ENCODE measurements at places on chromosomes 5 and 9.

DNA sequence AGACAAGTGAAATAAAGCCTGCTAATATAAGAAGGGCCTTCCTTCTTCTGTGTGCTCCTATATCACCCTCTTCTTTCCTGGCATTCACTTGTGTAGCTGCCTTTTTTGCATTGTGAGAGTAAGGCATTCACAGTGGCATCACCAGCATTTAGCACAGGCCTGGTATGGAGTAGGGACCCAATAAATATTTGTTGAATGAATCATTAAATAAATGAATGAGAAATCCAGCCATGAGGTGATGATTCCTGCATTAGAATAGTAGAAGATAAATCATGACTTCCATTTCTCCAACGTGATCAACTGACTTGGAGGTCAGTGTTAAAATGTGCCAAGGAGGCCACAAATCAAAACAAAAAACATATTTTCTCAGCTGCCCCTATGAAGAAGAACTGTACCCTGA, 3.9 kb downstream of the PLPPR1 start:
- no peak for DNase-seq

DNA sequence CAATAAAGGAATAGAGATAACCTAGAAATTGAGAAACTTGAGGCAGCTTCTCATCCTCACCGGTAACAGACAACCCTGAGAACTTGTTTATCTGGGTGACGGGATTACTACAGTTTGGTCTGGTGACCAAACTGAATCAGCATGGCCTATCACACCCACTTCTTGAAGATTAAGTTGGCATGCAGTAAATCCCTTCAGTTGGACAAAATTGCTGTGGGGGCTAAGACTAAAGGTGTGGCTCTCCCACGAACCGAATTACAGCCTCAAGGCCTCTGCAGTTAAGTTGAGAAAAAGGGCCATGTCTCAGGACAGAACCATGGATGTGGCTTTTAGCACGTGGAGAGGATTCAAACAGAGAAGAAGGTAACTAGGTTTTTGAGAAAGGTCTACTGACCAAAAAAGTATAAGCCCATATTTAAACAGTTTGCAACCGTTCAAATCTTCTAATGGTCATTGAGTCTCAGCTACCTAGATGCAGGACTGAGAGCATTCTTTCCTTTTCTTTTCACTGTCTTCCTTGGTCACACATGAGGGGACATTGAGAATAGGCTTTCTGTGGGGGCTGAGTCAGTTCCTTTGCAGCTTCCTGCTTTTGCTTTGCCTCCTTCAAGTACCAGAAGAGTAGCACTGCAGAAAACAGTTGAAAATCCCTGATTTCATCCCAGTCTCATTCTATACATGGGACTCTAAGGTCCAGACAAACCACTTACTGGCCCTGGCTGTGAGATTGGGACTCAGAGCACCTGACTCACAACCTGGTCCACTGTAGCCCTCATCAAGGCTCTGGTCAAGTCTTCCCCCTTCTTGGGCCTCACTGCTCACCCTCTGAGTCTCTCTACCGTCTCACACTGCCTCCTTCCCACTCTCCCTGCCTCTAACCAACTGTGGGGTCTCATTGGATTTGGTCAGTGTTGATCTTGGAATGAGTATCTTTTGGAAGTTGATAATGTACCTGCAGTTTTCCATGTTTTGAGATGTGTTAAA, 30.9 kb downstream of the PDE6A start:
- no peak for DNase-seq

DNA sequence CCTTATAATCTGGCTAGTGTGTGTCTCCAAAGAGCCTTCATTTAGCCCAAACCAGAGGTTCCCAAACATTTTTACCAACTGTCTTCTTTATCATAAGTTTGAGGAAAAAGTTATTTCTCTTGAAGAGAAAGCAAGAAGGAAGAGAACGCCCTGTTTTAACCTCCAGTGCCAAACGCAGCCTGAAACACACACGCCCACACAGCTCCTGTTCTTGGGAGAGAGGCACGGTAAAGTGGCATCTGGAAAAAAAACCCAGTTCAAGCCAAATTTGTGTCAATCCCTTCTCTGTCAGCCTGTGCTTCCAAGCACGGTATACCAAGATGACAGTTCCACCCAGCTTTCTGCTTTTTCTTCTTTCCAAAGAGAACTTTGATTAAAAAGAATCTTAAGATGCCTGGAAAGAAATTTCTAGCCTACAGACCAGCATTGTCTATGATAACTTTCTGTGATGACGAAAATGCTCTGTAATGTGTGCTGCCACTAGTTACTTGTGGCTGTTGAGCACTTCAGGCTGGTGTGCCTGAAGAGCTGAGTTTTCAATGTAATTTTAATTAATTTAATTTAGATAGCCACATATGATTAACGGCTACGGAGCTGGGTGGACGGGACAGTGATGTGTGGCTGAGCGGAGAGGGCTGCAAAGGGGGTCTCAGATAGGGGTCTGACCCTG, 62.3 kb downstream of the ACER2 start:
- DNase-seq = no peak

DNA sequence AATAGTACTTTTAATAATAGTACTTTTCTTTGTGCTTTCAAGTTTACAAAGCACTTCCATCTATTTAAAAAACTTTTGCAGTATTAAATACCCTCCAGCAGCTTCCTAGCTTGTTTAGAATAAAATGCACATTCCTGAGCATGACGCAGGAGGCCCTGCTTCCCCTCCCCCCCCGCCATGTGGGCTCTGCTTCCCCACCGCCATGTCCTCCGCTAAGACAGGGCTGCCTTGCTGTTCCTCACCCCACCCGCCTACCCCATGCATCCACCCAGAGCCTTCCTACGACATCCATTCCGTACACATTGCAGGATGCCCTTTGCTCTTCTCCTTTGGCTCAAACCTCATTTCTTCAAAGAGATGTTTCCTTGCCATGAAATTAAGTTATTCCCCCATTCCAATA, 205.9 kb upstream of the MSX2 start:
- no peak for DNase-seq

- no peak for DNase-seq
Measured at GRCh38 chr9:81053298-81054025, 635.9 kb downstream of the TLE1 start.

DNA sequence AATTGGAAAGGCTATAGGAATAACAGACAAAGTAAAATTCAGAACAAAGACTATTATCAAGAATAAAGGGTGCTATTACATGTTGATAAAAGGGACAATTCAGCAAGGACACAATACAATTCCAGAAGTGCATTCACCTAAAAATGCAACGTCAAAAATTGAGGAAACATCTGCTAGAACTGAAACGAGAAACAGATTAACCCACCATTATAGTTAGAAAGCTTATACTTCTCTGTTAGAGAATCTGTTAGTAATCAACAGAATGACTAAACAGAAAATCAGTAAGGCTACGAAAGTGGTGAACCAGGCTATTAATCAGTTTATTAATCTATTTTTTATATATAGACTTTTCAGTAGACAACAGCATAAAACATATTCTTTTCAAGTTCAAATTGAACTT, 14.8 kb downstream of the FCN1 start:
- no peak for DNase-seq

GRCh38 chr5:53714667-53715010, 154.2 kb downstream of the NDUFS4 start:
- DNase-seq = no peak

GRCh38 chr9:130446101-130446861, 1.5 kb downstream of the ASS1 start:
- no peak for DNase-seq

DNA sequence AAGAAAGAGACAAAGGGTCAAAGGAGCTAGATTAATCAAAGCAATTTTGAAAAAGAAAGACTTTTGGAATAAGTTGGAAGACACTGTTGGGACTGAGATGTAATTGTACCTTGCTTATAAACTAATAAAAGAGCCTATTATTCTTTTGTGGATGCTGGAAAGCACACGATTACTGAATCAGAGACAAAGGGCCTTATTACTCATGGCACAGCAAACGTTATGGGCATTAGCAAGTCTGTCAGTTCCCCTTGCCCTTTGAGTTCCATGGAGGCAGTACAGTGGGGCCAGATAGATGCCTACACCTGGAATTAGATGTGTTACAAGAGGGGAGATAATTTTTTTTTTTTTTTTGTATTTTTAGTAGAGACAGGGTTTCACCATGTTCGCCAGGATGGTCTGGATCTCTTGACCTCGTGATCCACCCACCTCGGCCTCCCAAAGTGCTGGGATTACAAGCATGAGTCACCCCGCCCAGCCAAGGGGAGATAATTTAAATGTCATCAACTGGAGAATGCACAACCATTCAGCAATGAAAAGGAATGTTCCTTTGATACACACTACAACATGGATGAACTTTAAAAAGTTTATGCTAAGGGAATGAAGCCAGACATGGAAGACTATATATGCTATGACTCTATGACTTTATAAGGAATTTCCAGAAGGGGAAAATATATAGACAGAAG, 128.9 kb downstream of the STARD4 start:
- DNase-seq = no peak

DNA sequence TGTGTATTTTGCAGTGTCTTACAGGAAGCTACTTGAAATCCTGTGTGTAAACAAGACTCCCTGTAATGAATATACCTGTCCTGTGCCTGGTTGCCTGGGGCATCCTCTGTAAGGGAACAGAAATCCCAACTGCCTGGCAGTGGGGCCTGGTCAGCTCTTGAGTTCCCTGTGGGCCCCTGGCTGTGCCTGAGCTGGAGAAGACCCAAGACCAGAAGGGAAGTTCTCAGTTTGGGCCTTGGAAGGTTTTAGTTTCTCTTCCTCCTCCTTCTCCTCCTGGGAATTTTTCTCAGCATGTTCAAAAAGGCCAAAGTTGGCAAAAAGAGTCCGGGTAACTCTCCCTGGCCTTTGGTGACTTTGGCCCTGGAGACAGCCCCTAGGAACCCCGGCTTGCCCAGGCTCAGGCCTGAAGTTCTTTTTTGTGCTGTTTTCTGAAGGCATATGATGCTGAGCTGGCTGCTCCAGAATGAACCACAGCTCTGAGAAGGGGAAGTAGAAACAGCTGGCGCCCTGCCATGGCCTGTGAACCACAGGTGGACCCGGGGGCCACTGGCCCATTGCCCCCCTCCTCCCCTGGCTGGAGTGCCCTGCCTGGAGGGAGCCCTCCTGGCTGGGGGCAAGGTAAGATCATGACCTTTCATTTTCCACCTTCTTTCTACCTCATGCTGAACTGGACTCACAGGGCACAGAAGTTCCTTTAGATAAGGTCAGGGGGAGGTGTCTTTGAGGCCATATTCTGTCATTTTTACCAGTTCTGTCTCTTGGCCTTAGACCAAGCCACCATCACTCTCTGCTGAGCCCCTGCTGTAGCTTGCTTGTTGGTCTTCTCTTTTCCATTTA, 5.8 kb downstream of the TMEM268 start:
- no peak for DNase-seq

DNA sequence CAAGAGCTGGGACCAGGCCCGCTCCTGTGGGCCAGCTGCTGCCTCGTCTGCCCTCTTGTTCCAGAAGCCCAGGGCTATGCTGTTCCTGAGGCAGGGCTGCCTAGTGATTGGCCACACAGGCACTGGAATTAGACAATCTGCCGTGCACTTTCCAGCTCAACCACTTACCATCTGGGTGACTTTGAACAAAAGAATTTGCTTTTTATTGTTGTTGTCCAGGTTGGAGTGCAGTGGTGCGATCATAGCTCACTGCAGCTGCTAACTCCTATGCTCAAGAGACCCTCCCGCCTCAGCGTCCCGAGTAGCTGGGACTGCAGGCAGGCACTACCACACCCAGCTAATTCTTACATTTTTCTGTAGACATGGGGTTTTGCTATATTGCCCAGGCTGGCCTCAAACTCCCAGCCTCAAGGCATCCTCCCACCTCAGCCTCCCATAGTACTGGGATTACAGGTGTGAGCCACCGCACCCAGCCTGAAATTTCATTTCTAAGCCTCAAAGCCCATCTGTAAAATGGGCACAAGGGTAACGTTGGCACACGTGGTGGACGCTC, 1.2 kb upstream of the NEK6 start:
- no peak for DNase-seq

- no peak for DNase-seq
Measured at GRCh38 chr9:132260846-132261245, 93.9 kb downstream of the SETX start.

DNA sequence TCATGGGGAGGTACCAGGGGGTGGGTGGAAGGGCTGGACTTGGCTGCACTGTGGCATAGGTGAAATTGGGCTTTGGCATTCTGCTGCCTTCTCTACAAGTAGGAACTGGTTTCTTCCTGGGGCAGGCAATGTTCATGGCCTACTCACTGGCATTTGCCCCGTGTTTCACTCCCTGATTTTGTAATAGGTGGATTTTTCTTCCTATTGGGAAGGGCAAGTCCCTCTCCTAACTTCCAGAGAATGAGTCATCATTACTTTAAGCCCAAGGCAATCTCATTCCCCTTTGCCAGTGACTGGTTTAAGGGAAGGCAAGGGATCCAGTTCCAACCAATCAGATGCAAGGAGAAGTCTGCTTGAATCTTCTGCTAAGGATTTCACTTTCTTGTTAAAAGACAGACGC, 67.9 kb upstream of the ANKRD55 start:
- no peak for DNase-seq

DNA sequence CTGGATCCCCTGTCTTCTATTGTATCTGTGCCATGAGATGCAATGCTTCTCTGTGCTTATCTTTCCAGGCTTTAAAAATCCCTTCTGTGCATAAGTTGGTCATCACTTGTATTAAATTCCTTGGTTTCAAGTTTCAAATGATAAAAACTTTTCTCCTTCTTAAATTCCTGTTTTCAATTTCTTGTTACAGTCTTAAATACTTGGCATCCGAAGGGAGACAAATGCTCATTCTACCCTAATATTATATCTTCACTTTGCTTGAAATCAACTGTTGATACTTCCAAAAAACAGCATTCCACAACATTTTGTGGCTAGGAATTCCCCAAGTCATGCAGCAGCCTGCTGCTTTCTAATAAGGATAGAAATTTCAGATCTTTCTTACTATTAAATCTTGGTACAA, 413.2 kb upstream of the ACTBL2 start:
- DNase-seq = no peak

GRCh38 chr9:82665324-82665723, 397.6 kb downstream of the RASEF start:
- no peak for DNase-seq

DNA sequence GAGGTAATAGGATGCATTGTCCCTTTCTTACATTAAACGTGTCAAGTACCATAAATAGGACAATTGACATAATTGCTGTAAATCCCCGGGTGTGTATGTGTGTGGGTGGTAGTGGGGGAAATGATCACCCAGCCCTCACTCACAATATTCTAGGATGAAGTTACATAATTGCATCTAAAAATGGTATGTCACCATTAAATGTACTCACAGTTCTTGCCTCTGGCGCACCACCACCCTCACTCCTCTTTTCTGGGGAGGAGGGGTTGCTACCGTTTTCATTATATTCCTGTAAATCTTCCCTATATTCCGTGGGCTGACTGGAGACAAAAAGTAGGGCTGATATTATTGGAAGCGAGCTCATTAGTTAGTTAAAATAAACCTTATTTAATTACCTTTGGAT, 563.8 kb downstream of the TLR4 start:
- DNase-seq = no peak

- no peak for DNase-seq
Measured at GRCh38 chr9:3976865-3977613, 322.8 kb downstream of the GLIS3 start.

GRCh38 chr5:6311568-6312501, 66.5 kb downstream of the MED10 start:
- DNase-seq = no peak

Data from cortex of kidney (tissue), 1 donor.